Heart left ventricle (tissue), 16 donors: ENCODE measurements at places on chromosomes 3 and 15.

- no peaks in the 10 kb centered on the region for H3K27me3 ChIP-seq
- H3K36me3 ChIP-seq: no peaks in the 10 kb centered on the region
- H3K27ac ChIP-seq: peak overlapping the region; percentile 44
- no peaks in the 10 kb centered on the region for H3K4me1 ChIP-seq
- no peak for DNase-seq
- no peak overlapping the region for H3K4me3 ChIP-seq
Observed at GRCh38 chr3:149716984-149717383, 35.3 kb downstream of the COMMD2 start.

DNA sequence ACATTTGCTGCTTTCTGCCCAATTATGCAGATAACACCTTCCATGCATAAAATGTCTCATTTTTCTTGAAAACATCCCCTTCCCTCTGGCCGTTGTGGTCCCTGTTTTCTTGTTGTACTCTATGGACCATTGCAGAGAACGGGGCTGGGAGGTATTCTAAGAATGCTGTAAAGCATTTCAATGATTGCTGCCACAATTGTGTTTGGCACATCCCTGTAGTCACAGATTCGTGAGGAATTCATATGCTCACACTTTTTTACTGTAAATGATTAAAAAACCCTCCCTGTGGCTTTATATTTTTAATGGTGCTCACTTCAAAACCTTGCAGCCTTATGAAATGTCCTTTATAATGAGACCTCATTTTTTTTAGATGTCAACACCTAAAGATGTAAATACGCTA lies 207.2 kb upstream of the GBE1 start:
- no peaks in the 10 kb centered on the region for H3K4me1 ChIP-seq
- H3K27me3 ChIP-seq: no peaks in the 10 kb centered on the region
- no peak overlapping the region for H3K4me3 ChIP-seq
- H3K27ac ChIP-seq: no peak overlapping the region
- no peak for DNase-seq

GRCh38 chr3:183527428-183528379 lies 27.8 kb downstream of the KLHL6 start:
- no peaks in the 10 kb centered on the region for H3K4me1 ChIP-seq
- no peak overlapping the region for H3K4me3 ChIP-seq
- H3K27ac ChIP-seq: no peak overlapping the region
- DNase-seq: no peak
- no peaks in the 10 kb centered on the region for H3K27me3 ChIP-seq
- H3K36me3 ChIP-seq: no peaks in the 10 kb centered on the region

DNA sequence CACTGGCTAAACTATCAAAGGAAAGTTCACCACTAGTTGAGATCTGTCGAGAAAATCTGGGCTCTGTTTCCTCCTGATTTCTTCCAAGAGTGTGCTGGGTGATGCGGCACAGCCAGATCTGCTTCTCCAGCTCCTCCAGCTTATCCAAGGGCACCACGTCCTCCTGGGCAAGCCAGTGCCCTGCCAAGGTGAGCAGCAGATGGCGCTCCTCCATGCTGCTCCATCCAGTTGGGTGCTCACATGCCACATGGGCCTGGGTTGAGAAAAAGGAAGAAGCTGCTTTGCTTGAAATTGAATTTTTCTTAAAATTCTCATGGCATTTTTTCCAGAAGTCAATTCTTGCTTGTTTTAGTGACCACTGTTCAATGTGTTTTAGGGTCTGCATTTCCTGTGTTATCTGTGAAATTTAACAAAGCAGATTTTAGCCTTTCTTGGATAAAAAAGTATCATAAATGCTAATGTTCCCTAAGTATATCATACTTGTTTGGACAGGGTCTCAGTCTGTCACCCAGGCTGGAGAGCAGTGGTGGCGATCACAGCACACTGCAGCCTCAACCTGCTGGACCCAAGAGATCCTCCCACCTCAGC lies 47.3 kb downstream of the EIF3J start:
- no peaks in the 10 kb centered on the region for H3K4me1 ChIP-seq
- H3K4me3 ChIP-seq: no peak overlapping the region
- no peaks in the 10 kb centered on the region for H3K36me3 ChIP-seq
- DNase-seq: peak; percentile 20
- H3K27ac ChIP-seq: no peak overlapping the region

- no peaks in the 10 kb centered on the region for H3K4me1 ChIP-seq
- H3K36me3 ChIP-seq: no peaks in the 10 kb centered on the region
- H3K4me3 ChIP-seq: no peak overlapping the region
- no peak for DNase-seq
- H3K27me3 ChIP-seq: no peaks in the 10 kb centered on the region
Observed at GRCh38 chr3:60855250-60855649, 396.0 kb downstream of the FHIT start.
